NCI-H2107 (cell line): ENCODE measurements at places on chromosomes 11 and 22.

GRCh38 chr22:36279219-36279666 is 26.3 kb downstream of the APOL1 start:
- DNase-seq = no peak

- no peak for DNase-seq
Observed at GRCh38 chr11:77125695-77126094, 2.4 kb upstream of the MYO7A start.

DNA sequence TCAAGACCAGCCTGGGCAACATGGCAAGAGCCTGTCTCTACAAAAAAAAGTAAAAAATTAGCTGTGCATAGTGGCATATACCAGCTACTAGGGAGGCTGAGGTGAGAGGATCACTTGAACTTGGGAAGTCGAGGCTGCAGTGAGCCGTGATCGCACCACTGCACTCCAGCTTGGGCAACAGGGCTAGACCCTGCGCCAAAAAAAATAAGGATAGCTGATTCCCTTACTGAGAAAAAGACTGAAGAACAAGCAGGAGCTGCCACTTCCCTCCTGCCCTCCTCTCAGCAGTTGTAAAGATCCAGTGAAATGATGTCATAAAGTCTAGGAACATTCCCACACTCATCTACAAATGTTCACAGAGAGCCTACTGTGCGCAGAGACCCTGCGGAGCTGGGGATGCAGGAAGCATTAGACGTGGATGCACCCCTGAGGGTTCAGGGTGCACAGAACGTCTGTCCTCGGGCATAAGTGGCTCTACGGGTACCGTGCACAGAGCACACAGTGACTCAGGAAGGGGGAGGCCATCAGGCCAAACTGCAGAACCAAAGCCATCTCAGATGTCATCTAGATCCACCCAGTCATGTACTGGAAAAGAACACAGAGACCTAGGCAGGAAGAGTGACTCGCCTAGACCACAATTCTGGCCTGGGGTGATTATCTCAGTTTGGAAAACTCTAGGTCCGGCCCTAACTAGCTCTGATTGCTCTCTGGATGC is 11.7 kb downstream of the SEC14L2 start:
- no peak for DNase-seq

- DNase-seq = no peak
Observed at GRCh38 chr11:43907028-43907975, 26.7 kb downstream of the ALKBH3 start.

GRCh38 chr11:84012171-84012826 is 726.1 kb upstream of the CCDC90B start:
- no peak for DNase-seq

- DNase-seq = peak; percentile 41
Observed at GRCh38 chr11:4072668-4073285, 21.8 kb upstream of the RRM1 start.

DNA sequence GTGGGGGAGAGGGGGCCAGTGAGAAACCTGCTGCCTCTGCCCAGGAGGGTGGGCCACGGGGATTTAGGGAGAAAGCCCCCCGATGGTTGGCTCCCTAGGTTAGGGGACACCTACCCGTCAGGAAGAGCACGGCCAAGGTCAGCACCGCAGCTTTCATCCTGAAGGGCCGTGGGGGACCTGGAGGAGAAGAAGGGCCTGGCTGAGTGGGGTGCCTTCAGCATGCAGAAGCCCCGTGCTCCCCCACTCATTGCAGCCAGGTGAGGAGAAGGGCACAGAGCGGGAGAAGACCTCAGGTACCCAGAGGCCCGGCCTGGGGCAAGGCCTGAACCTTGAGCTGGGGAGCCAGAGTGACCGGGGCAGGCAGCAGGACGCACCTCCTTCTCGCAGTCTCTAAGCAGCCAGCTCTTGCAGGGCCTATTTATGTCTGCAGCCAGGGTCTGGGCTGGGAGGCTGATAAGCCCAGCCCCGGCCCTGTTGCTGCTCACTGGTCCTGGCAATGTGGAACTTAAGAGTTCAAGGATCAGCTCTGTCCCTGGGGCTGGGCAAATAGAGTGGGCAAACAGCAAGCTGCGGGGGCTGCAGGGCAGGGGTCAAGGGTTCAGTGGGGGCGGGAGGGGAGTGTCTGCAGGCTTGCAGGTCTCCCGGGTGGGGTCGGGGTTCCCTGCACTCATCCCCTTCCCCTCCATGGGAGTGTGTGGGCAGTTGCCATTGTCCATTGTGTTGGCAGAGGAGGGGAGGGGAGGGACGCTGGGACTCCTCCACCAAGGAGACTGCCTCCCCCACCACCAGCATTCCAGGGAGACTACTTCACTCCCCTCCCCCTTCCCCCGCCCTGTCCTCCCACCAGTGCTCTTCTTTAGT is at the start of gene APOA1:
Gene APOA1 (minus strand): TSS at position 392 of the 861 bp plus-strand sequence. CDS start 235 bp downstream, at position 157.
- no peak for DNase-seq

- no peak for DNase-seq
Observed at GRCh38 chr11:75276186-75276585, 35.6 kb downstream of the TPBGL start.

GRCh38 chr11:108891143-108891542 is 226.3 kb downstream of the DDX10 start:
- no peak for DNase-seq

DNA sequence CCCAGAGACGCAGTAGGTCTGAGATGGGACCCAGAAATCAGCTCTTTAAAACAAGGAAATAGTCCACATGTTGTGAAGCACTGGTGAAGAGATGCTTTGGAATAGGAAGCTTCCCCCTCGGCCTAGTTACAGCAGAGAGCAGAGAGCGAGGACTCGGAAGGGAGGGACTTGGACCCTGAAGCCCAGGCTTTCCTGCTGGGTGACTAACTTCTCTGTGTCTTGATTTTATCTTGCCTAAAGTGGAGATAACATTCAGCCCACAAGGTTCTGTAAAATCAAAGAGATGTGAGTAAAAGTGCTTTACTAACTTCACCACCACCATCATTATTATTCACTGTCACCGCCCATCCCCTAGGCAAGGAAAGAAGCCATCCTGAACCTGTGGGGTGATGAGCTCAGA is 58.4 kb downstream of the THAP12 start:
- DNase-seq = no peak

GRCh38 chr11:111359223-111360149 is 19.6 kb downstream of the POU2AF1 start:
- DNase-seq = no peak

DNA sequence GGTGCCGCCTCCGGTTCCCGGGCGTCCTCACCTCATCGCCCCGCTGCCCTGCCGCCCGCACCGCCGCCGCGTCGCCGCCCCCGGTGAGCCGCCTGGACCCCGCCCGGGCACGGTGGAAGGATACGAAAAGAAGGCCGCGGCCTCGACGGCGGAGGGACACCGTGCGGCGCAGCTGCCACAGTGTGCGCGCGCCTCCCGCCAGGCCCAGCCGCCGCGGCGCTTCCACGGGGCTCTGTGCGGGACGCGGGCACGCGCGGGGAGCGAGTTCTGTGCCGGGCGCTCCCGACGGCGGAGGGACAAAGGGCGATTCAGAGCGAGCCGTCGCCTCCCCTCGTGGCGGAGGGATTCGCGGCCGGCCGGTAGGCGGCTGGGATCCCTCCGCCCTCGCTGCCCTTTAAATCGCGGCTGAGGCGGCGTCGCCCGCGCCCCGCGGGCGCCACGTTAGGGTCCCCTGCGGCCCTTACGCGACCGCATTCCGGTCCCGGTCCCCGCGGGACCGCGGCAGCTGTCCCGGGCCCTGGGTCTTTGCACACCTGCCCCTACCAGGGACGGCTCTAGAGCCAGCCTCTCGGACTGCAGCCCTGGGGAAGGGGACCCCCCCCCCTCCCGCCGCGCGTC is 568 bp upstream of the KMT5B start:
- DNase-seq = peak; percentile 77

DNA sequence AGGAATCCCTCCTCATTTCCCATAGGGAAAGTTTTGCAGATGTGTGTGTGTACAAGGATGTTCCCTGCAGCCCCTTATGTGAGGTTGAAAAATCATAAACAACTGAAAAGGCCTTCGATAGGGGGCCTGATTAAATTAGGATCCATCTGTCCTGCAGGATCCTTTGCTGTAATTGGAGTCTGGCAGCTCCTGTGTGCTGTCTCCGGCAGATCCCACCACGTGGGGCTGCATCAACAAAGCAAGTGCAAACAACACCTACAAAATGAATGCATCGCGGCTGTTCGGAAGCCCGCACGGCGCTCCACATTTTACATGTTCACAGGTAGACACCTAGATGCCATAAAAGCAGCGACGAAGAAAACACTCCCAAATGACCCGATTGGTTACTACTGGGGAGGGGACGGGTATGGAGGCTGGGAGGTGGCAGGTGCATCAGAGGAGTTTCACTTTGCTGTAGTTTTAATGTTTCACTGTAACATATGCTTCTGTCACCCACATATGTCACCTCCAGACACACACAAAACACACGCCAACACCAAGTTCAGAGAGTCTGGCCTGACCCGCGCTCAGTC is 52.2 kb downstream of the NFAM1 start:
- DNase-seq = no peak

DNA sequence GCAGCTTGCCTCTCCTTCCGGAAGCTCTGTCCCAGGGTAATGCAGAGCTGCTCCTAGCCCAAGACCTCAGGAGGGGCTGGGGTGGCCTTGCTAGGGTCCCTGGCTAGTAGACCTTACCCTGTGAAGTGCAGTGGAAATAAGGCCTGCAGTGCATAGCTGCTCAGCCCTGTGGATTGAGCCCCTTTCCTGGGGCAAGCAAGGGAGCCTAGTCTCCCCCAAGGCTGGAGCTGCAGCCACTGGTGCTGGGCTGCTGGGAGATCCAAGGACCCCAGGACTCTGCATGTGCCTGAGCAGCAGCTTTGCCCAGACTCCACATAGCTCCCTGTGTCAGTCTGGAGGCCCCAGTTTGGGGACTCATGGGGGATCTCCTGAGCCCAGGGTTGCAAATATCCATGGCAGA is 57.9 kb downstream of the FANCF start:
- no peak for DNase-seq

- no peak for DNase-seq
Observed at GRCh38 chr11:62666259-62666926, 1.3 kb downstream of the CSKMT start.

- no peak for DNase-seq
Observed at GRCh38 chr11:57414612-57415212, 12.2 kb downstream of the SLC43A3 start.
